ENCODE measurements at places on chromosomes 6 and 20.
A peak's percentile ranks its signal among the peaks of the same experiment; 100 is the strongest.

GRCh38 chr20:56637576-56637975, 8.5 kb downstream of the TFAP2C start:
- peak; percentile 34 for DNase-seq

DNA sequence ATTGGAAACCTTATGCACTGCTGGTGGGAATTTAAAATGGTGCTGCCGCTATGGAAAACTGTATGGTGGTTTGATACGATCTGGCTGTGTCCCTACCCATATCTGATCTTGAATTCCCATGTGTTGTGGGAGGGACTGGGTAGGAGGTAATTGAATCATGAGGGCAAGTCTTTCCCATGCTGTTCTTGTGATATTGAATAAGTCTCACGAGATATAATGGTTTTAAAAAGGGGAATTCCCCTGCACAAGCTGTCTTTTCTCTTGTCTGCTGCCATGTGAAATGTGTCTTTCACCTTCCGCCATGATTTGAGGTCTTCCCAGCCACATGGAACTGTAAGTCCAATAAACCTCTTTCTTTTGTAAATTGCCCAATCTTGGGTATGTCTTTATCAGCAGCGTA, 4.9 kb downstream of the TAP2 start:
- DNase-seq, result no peak

- no peak for DNase-seq
Observed at GRCh38 chr6:30154709-30155519, 6.1 kb downstream of the TRIM10 start.

- no peak for DNase-seq
Observed at GRCh38 chr6:131379948-131380347, 193.1 kb upstream of the ARG1 start.

GRCh38 chr20:3747471-3747870, 15.0 kb downstream of the HSPA12B start:
- no peak for DNase-seq

DNA sequence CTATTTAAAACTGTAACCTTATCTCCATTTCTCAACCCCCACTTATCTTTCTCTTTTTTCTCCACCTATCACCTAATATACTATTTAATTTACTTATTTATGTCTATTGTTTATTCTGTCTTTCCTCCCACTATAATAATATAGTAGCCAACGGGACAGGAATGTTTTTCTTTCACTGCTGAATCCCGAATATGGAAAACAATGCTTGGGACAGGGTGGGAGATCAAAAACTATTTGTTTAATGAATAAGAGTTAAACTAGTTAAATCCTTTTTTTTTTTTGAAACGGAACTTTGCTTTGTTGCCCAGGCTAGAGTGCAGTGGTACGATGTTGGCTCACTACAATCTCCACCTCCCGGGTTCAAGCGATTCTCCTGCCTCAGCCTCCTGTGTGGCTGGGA, 6.4 kb downstream of the SRPK1 start:
- DNase-seq, result no peak

GRCh38 chr6:45665859-45666258, 288.1 kb upstream of the SUPT3H start:
- no peak for DNase-seq

GRCh38 chr6:133756078-133756695, 132.7 kb upstream of the TCF21 start:
- DNase-seq, result no peak

DNA sequence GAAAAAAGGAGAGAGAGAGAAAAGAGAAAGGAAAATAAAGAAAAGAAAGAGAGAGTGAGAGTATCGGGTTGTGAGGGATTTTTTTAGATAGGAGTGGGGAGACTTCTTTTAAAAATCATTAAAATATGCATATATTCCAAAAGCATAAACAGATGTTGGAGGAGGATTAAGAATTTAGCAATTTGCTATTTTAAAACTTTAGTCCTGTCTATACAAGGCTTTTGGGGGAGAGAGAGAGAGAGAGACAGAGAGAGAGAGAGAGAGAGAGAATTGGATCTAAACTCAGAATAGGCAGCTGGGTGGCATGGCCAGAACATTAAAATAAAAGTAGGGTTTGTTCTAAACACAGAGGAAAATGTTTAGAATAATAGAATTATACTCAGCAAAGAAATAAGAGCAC, 72.1 kb downstream of the SOD2 start:
- no peak for DNase-seq

DNA sequence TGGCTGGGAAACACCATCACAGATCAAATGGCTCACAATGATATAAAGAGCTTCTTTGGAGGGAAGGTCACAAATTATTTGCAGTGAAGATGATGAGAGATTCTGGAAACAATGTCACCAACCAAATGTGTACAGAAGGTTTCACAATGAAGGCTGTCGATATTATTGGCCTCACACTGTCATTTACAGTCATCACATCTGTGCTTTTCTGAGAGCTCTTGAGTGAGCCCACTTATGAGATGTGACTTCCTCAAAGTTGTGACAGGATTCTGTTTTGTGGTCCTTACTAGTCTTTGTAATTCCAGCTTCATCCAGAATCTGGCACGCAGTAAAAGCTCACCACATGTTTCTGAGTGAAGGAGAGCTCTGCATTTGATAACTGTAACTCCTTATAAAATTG, 133.6 kb downstream of the LMBRD1 start:
- DNase-seq, result no peak

DNA sequence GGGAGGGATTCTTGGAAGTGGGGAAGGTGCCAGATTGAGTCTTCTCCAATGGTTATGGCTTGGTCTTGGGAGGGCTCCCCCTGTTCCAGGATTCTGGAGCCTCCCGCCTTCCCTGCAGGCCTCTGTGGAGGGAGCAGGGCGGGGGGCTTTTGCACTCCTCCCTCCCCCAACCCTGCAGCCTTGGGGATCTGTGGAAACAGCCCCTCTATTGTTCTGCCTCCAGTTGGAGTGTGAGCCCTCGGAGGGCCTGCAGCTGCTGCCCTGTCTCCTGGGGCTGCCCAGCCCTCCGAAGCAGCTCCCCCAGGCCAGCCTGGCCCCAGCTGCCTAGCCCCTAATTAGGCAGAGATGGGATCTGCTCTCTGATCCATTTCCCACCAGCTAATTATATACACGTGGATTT, 14.7 kb downstream of the FAM110A start:
- peak; percentile 71 for DNase-seq

DNA sequence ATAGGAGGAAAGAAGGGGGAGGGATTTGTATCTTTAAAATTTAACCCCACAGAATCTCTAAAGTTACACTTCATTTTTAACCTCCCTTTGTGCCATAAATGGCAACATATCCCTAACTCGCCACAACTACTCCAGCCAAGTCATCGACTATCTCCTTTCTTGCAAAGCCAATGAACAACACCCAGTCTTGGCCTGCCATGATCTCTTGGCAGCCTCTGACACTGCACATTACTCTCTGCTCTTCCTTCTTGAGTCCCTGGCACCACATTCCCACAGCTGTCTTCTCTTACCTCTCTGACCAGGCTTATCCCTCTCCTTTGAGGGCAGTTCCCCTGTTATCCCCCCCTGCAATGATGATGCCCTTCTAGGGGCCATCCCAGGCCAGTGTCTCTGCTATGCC, 42.5 kb downstream of the MBOAT1 start:
- no peak for DNase-seq

DNA sequence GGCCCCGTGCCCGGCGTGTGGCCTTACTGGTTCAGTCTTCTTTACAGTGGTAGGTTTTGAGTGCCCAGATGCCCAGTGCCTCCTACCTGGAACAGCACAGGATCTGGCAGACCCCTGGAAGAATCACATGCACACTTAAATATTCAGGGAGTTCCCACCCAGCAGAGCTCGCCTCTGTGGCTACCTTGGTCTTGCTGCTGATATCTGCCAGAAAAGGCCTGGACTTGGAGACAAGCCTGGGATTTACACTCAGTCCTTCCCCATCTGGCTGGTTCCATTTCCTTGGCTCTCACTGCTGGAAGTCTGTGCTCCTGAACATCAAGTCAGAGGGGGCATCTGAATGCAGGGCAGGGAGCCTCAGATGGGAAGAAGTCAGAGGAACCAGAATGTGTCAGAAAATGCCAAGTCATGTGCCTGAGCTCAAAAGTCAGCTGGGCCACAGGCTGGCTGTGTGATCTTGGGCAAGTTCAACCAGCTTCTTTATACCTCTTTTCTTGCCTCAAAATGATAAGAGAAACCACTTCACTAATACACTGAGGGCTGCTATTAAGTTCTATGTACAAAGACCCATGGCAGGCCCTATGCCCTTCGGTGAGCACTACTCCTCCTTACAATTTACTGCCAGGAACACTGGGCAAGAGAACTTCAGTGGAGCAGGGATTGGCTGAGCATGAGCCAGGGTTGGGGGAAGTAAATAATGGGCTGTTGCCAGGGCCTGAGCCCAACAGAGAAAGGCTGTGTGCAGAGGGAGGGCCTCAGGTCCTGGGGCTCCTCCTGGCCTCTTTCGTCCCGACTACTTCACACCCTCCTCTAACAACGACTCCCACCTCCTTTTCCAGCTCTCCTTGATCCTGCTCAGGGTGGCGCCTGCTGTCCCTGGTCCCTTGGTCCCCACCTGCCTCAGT, 158.1 kb upstream of the PROKR2 start:
- no peak for DNase-seq

DNA sequence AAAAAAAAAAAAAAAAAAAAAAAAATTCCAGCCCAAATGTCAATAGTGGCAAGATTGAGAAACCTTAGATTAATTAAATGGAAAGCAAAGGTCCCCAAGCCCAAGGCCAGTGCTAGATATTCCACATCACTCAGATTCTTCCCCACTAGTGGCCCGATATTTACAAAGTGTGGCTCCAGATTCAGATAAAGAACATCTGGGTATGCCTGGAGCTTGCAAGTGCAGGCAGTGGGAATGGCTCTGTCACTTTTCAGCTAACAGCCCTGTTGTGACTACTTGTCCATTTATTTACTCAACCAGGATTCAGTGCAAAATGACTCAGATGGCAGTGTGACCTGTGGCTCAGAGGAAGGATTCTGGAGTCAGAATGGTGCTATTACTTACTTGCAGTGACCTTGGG, 8.2 kb upstream of the KCNB1 start:
- no peak for DNase-seq

DNA sequence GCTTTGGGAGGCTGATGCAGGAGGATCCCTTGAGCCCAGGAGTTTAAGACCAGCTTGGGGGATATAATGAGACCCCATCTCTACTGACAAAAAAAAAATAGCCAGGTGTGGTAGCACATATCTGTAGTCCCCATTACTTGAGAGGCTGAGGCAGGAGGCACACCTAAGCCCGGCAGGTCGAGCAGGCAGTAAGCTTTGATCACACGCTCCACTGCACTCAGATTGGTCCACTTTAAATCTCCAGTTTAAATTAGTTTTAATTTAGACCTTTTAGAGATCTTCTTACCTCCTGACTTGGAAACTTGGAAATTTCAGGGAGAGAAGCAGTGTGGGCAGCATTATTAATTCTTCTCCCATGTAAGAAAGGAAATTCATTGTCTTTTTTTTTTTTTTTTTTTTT, 16.8 kb upstream of the PLCB4 start:
- DNase-seq, result no peak

DNA sequence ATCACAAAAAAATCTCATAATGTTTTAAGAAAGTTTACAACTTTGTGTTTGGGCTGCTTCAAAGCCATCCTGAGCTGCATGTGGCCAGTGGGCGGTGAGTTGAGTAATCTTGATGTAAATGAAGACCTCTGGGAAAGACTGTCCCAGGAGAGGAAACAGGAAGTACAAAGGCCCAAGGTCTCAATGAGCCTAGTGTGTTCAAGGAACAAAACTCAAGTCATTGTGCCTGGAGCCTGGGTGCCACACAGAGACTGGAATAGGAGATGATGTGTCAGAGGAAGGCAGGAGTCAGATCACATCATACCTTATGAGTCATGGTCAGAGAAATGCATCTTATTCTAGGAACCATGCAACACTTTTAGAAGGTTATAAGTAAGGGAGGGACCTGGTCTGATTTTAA, 51.5 kb downstream of the COL19A1 start:
- DNase-seq, result no peak

GRCh38 chr20:51366155-51366886, 176.2 kb downstream of the NFATC2 start:
- no peak for DNase-seq

DNA sequence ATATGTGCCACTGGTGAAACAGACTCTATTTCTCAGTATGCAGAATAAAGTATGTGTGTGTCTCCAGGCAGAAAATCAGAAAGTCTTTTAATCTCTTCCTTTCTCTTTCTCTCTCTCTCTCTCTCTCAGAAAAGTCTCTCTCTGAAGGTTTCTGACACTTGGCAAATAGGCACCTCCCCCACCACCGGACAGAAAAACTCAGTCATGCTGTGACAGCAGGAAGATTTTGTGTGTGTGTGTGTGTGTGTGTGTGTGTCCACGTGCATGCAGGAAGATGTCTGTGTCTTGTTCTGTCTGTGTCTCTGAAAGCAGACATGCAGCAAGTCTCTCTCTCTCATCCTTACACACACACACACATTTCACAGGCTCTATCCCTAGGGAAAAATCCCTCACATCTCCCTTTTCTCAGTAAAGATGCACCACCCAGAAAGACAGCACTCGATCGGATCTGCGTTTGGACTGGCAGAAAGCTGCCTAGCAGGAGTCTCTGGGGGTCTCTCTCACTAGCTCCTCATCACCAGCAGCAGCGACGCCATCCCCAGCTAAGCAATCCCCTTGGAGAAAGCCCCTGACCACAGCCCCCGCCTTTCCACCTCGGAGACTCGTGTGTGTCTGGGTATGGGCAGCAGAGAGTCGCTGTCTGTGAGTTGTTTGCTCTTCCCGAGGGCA, 98.3 kb downstream of the EDN3 start:
- peak; percentile 53 for DNase-seq

DNA sequence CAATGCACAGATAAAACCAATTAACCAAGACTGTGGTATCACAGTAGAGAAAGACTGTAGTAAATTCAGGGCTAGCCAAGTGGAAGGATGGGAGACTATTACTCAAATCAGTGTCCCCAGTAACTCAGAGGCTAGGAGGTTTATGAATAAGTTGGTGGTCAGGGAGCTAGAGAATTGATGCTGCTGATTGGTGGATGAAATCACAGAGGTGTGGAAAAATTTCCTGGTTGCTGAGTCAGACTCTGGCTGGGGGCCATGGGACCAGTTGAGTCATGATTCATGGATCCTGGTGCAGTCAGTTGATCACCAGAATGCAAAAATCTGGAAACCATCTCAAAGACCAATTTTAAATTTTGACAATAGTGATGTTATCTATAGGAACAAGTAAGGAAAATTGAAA, 555.9 kb downstream of the C6orf118 start:
- no peak for DNase-seq

DNA sequence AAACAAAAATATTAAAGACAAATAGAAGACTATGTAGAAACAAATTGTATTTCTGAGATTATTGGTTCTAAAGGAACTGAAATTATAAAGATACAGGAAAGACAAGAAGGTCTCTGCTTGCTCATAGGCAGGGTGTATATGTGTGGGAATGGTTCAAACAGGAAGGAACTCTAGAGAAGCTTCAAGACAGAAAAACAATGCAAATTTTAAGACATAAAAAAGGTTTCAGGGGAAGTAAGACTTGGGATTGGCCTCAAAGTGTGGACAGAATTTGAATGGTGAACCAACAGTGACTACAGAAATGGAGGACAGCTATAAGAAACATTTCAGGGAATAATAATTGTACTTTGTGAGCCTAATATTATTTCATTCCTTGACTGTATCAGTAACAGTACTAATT, 50.3 kb downstream of the OR2B2 start:
- DNase-seq, result no peak
